DMS 273 treated with DMSO at 0.1 percent for 48 hours (cell line): ENCODE measurements at places on chromosomes 6 and 20.

DNA sequence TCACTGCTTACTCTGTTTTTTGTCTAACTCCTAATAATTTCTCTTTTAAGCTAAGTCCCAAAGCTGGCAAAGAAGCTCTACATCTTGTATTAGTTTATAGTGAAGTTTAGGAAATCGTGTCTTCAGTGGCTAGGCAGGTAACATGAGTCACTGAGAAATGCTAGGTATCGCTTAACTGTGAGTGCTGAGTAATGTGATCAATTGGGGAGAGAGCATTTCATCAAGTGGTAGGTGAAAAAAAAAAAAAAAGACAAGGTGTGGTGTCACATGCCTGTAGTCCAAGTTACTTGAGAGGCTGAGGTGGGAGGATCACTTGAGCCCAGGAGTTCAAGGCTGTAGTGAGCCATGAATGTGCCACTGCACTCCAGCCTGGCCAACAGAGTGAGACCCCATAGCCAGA, 125.3 kb downstream of the FAM83B start:
- no peak for DNase-seq

GRCh38 chr6:7236306-7237209, 76.4 kb downstream of the SSR1 start:
- DNase-seq: no peak

DNA sequence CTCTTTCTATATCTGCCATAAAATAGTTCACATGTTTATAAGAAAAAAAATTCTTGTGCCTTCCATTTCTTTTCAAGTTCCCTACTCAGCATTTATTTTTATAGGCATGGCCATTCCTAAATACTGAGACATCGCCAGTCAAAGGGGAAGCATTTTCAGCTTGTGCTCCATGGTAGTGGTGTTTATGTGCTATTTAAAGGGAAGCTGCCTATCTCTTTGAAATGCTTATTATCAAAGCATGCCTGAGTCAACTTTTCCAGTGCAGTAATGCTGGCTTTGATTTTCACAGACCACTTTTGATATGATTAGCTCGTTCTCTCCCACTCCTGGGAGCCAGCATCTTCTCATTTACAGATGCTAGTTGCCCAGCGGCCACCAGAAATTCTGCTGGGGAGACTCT, 124.1 kb upstream of the RIN2 start:
- no peak for DNase-seq

DNA sequence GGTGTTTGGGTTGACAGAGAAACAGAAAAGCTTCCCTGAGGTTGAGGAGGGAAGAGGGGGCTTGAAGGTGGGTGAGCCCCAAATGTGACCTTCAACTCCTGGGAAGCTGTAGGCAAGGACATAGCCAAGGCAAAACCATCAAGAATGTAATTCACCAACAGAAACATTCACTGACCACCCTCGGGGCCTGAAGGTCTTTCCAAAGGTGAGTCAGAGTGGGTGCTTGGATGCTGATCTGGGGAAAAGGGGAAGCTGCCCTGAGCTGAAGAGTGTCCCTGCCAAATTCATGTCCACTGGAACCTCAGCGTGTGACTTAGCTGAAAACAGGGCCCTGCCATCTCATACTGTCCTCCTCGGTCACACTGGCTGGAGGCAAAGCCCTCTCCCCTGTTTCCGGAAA, 234.2 kb upstream of the SULF2 start:
- no peak for DNase-seq

DNA sequence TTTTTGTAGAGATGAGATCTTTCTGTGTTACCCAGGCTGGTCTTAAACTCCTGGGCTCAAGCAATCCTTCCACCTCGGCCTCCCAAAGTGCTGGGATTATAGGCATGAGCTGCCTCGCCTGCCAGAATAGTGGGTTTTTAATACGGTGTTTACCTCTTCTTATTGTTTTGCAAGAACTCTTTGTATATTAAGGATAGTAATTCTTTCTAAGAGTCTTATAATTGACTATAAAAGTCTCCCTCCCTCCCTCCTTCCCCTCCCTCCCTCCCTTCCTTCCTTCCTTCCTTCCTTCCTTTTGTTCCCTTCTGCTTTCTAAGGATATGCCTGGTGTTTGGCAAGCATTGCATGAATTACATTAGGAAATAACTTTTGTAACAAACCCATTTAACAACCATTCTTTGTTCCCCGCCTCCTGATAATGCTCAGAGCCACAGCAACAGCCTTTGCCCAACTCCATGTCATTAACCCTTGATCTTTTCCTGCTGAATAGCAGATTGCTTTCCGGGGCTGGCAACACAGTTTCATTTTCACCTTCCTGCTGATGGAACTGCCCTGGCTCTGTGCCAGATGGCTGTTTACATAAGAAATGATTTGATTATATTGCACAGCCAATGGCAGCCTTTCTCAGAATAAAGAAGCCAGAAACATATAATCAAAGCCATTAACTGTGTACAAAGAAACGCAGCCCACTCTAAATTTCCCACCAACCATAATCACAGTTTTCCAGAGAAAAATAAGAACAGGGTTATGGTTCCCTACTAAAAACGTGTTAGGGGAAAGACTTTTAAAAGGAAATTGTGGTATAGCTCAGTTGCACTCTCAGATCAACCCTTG, 143.7 kb upstream of the PTPN1 start:
- peak; percentile 44 for DNase-seq

DNA sequence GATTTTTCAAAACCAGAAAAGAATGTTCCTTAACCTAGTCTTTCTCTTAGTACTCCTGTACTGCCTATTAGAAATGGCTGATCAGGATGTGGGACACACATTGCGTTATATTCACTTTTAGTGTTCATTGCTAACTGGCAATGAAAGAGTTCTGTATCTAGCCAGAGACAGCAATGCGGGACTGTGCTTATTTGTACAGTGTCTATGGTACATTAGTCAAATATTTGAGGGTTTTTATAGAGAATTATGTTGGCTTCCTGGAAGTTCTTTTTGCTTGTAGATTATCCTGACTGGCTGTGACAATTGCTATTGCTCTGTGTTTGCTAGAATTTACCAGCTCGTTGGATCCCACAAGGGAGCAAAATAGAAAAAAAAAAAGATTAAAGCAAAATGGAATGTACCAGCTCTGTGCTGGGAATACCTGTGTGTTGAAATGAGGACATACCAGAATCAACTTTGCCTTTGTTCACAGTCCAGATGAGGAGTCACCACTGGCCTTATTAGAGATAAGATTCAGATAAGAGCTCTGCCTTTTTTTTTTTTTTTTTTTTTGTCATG, 22.4 kb upstream of the IFNGR1 start:
- DNase-seq: no peak
